Stimulated activated CD4-positive, alpha-beta T cell treated with anti-CD3 and anti-CD28 coated beads, Interleukin-12 subunit alpha, Interleukin-12 subunit beta, amount 100 ng/mL, for 24 hours (primary cell): ENCODE measurements at places on chromosomes 13 and 19.

GRCh38 chr13:44212633-44213396, 160.8 kb upstream of the SERP2 start:
- DNase-seq, result no peak

DNA sequence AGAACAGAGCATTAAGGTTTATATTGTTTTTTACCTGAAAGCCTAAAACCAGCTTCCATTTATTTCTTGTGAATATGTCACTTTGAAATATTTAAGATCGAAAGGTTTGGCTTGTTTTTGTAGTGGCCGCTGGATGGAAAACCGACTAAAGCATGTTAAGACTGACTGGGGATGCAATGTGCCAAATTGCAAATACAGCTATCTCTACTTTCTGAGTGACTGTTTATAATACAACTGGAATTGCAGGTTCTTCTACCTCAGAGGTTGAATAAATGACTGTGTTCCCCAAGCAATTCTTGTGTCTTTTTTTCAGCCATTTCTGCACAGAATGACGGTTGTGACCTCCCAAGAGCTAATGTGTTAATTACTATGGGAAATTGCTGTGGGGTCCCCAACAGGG, 50.0 kb upstream of the TMTC4 start:
- no peak for DNase-seq

DNA sequence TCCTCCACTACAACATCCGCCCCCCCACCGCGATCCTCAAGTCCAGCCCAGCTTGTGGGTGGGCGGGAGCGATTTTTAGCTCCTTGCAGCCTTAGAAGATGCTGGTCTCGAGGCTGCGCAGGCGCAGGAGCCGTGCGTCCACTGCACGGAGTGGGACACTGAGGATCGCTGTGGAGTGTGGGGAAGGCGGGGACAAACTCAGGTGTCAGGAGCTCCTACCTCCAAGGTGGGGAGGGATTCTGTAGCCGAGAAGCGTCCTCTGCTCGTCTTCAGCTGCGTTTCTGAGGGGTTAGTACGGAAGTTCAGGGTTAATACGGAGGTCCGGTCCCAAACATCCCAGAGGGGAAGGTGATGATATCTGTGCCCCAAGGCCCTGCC, at the start of gene RTBDN:
TSS of gene RTBDN (minus strand) at position 14 of the 378 bp plus-strand sequence. CDS start 4,600 bp downstream, outside the sequence.
- DNase-seq, result no peak

- no peak for DNase-seq
Measured at GRCh38 chr13:105282406-105283285, 1252.8 kb downstream of the EFNB2 start.

DNA sequence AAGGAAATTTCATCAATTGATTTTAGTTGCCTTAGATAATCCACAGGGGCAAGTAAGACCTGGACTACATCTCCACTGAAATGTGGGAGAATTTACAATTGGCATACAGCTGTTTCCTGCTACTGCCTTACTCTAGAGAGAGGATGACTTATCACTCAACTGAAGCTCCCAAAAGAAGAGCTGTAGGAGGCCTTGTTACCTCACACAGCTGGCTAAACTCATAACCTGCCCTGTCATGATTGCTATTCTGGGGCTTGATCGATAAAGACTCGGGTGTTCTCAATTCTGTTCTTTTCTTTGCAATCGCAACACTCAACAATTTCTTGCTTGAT, 1396.4 kb downstream of the EFNB2 start:
- DNase-seq, result no peak

GRCh38 chr19:34556488-34556887, 74.9 kb downstream of the WTIP start:
- no peak for DNase-seq

GRCh38 chr13:20831933-20832332, 58.2 kb upstream of the EEF1AKMT1 start:
- DNase-seq, result no peak
